ENCODE measurements at places on chromosomes 2 and 18.

DNA sequence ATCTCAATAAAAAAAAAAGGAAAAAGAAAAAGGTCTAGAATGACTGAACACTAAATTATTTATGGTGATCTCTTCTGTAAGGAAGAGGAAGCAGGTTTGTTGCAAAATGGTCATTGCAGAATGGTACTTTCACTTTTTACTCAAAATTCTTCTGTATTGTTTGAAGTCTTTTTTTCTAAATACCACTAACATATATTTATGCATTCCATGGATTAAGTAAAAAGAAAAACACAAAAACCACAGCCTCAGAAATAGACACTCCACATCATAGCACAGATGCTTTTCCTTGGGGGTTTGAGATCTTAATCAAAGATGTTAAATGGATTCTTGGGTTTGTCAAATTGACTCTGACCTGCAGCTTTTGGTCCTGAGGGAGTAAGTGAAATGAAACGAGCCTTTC lies 47.4 kb downstream of the RHOB start:
- no peak for DNase-seq

DNA sequence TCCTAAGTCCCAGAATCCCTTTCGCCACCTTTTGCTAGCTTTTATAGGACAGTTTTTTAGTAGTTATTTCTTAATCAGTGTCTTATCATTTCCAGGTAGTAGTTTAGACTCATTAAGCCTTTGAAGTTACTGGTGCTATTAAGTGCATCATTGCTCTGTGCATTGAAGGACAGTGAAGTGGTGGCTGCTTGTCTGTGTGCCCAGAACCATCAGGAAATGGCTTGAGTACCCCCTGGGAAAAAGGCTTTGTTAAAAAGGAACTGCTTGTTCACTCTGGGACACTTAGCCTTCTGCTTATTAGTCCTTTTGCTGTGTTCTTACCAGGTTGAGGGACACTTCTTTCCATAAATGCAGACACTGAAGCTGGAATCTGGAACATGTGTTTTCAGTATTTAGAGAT lies 30.0 kb downstream of the DTNA start:
- DNase-seq: no peak

DNA sequence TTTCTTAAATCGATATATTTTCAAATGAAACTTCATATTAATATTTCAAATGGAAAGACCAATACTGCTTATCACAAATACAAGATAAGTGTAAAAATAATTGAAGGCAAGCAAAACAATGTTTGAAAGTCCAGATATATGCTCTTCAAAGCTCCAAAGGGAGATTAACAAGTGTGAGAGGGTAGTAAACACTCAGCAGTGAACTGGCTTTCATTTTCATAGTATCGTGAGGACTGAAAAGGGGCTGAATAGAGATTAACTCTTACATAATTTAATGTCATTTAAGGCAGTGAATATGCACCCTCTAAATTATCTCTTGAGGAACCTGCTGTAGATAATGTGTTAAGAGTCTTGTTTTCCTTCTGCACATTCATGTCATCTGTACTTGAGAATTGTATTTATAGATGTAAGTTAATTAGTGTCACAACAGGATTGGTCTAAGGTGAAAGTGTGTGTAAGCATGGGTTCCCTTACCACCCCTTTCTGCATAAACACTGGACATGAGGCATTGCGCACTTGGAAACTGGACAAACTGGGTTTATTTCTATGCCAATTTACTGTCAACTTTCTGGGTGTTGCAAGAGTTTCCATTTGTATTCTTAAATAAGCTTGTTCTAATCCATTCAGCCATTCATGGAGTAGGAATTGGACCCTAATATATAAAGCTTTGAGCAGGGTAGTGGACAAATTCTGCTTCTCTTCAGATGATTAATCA lies 76.7 kb upstream of the SESTD1 start:
- DNase-seq: no peak

DNA sequence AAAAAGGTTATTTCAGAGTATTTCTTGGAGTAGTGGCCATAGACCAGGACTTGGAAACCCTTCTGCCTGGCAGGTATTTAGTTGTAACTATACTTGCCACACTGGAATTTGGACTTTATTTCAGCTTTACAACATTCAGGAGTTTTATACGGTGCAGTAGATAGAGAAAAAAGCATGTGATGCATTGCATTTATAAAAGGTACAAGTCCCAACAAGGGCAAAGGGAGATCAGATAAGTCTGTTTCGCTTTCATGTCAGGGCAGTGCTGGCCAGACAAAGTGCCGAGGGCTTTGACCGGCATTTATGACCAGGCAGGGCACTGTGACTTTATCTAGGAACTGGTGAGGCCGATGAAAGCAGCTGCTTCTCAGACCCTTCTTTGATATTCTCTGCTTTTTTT lies 145.4 kb downstream of the RTN4 start:
- no peak for DNase-seq

DNA sequence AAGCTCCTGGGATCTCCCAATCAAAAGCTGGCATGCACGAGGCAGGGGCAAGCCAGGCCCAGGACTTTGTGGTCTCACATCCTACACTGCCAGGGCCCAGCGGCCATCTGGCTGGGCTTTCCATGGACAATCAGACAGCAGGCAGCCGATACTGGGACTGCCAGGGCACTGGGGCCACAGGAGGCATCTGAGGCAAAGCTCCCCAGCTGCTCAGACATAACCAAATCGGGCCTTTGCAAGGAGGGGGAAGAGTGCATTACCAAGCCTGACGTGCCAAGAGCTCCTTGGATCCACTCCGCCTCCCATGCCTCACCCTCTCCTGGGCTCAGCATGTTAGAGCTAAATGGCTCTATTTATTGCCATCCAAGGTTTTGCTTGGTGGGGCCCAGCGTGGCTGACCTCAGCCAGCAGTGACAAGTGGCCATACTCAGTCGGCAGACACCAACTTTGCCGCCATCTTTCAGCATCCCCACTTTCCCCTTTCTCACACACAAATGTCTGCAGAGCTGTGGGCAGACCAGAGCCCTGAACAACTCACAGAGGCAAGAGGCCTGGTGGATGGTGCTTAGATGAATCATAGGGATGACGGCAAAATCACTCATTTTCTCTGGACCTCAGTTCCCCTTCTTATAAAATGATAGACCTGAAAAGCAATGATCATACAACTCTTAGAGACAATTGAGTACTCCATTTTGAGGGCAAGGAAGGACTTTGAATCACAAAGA lies 200.8 kb downstream of the TTC32 start:
- no peak for DNase-seq

GRCh38 chr2:73969356-73969755 lies 15.4 kb upstream of the TET3 start:
- DNase-seq: no peak

DNA sequence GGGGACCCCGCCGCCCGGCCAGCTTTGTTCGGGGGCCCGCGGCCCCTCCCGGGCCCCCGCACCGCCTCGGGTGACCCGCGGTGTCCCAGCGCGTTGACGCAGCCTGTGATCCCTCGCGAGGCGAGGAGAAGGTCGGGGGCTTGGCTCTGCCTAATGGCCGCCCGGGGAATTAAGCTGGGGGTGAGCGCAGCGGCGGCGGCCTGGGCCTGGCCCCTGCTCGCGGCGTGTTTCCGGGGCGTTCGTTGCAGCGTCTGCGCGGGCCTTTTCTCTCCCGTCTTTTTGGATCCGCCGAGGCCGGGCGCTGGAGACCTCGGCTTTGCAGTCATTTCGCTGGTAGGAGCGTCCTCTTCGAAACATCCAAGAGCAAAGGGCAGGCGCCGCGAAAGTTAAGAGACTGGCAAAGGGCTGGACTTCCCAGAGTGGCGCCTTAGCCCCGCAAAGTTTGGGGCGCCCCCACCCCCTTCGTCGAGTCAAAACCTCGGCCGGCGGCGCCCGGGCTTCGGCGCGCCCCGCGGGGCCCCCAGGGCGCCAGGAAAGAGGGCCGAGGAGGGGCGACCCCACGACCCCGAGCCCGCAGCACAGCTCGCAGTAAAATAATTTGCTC lies 1.3 kb downstream of the SALL3 start:
- no peak for DNase-seq

DNA sequence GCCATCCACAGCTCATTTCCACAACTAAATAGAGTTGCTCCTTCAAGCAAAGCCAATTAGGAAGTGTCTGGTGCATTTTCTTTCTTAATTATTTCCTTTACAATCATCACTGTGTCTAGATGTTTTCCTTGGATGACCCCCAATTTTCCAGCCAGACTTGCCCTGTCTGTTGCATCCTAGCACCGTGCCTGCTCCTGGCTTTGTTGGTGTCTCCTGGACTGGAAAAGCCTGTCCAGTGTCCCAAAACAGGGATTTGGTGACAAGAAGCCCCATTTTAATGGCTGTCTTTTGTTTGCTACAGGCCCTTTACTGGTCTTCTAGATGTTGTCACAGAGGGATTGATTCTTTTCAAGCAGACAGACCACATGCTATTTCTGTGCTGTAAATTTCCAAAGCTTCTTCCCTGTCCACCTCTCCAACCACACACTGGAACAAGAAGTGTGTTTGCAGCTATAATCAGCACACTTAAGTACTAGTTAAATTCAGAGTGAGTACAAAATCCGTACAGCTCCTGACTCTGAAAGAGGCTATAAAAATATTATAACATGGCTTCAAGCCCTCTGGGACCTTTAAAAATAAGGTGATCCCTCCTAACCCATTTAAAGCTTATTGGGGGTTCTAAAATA lies 38.4 kb downstream of the RNF144A start:
- no peak for DNase-seq

DNA sequence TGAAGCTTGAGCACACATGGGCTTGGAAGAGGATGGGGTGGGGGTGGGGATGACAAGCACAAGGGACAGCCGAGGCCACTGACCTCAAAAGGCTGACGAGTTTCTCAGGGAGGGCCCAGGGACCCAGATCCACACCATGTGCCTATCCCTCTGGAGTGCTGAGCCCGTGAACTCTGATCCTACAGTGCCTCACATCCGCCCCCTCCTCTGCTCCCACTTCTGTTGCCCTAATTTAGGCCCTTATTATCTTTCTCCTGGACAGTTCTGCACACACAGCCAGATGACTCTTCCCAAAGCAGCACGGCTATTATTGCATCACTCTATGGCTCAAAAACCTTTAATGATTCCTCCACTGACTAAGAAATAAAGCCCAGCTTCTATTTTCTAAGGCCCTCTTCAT lies 24.8 kb downstream of the CYRIA start:
- no peak for DNase-seq

DNA sequence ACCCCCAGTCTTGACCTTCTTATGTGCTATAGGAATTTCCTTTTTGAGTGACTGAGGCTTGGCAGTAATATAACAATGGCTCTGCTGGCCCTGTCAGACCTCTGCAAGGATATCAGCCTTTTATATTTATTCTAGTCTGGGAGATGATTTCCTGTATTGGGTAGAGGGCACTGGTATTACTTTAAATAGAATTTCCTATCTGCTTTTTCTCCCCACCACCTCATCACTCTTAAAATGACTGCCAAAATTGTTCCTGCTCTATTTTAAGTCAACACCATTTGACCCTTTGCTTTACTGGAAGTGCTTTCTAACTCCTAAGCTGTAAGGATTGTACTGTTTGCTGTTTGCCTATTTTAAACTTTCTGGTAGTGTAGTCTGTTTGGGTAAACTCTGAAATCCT lies 658.4 kb upstream of the FSHR start:
- DNase-seq: no peak

DNA sequence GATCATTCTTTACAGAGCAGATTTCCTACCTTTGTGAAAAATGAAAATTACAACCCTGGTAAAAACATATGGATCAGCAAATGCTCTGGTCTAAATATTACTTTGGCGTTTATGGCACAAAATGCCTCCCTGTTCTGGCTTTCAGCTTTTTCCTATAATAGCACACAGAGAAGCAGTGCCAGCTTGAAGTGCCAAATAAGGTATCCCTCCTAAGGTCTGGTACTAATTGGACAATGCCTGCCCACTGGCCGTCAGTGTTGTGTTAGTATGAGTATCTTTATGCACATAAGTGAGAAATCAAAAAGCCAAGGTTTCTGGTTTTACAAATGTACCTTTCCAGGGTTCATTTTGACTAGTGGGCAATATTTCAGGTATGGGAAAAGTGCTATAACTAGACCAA lies 1293.7 kb upstream of the FAM98A start:
- DNase-seq: no peak

- no peak for DNase-seq
These were observed 4.1 kb downstream of the TCF23 start for GRCh38 chr2:27152796-27153464.

- no peak for DNase-seq
These were observed 91.1 kb downstream of the ZNF532 start for GRCh38 chr18:58955738-58956137.

DNA sequence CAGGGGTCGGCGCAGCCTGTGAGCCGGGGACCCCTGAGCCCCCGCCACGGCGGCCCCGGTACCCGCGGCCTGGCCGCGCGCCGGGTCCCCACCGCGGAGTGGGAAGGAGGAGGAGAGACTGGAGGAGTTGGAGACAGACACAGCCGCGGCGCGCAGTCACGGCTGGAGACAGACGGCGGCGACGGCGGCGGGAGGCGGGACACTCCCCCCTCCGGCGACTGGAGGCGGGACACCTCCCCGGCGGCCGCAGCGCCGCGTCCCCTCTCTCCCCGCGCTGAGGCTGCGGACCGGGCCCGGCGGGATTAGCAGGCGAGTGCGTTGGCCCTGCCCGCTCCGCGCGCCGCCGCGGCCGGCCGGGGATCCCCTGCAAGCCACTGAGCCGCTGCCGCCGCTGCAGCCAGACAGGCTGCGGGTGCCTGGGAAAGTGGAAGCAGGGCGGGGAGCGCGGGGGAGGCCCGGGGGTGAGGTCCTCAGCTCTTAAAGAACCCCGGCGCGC lies 1.0 kb upstream of the LDLRAD4 start:
- DNase-seq: peak; percentile 50

DNA sequence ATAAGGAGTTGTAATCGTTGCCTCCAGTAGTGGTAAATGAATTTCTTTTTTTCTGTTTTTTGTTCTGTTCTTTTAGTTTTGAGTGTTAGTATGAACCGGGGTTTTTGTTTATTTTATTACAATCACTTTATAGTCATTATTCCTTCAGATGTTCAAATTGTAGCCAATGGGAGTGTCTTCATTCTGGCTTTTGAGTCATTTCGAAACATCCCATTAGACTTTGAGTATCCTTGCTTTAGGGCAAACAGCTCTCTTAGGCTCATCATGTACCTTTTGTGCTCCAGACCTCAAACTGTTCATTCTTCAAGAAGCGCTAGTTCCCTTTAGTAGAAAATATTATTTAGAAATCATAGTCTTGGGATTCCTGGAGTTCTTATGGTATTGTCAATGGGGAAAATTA lies 54.2 kb upstream of the PAX3 start:
- DNase-seq: no peak

- DNase-seq: no peak
These were observed 242.4 kb downstream of the GCA start for GRCh38 chr2:162586311-162586710.

- DNase-seq: no peak
These were observed 2.4 kb downstream of the GPR45 start for GRCh38 chr2:105243961-105244360.

DNA sequence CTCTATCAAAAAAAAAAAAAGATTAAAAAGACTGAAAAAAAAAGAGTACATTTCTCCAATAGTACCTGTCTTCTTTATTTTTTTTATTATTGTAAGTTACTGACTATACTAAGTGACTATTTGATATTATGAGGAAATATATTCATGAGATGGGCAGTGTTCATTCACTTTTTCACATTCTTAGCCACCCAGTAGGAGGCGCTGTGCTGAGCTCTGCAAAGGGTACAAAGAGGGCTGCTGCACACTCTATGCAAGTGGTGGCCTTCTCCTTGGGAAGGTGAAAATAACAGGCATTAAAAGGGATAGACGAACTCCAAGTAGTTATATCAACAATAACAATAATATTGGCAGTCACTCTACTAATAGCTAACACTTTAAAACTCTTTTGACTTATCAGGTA lies 1034.9 kb upstream of the FANCL start:
- no peak for DNase-seq

All from K562 (cell line).